Activated T-helper 9 cell treated with anti-CD3 and anti-CD28 coated beads, Interleukin-2, amount 50 U/mL, for 16 hours (primary cell): ENCODE measurements at places on chromosomes 7 and 10.

GRCh38 chr7:15234431-15234830, 327.4 kb downstream of the AGMO start:
- DNase-seq = no peak

- no peak for DNase-seq
Observed at GRCh38 chr7:38122501-38122900, 55.5 kb upstream of the STARD3NL start.

GRCh38 chr10:87761892-87762291, 56.1 kb downstream of the ATAD1 start:
- DNase-seq = peak; percentile 7

DNA sequence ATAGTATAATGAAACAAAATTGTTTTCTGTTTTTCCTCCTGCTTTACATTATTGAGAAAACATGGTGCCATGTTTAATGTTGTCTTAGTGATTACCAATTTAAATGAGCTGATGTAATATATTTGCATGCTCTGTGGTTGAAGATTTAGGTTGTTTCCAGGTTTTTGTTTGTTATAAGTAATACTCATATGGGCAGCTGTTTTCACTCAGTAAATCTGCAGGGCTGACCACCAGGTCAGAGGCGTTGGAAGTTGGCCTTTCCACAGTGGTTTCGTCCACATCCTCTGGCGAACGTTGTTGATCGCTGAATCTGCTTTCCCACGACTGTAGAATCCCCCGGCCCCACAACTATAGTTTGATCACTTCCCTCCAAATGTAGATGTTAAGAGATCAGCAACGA, 21.6 kb upstream of the PURB start:
- no peak for DNase-seq

DNA sequence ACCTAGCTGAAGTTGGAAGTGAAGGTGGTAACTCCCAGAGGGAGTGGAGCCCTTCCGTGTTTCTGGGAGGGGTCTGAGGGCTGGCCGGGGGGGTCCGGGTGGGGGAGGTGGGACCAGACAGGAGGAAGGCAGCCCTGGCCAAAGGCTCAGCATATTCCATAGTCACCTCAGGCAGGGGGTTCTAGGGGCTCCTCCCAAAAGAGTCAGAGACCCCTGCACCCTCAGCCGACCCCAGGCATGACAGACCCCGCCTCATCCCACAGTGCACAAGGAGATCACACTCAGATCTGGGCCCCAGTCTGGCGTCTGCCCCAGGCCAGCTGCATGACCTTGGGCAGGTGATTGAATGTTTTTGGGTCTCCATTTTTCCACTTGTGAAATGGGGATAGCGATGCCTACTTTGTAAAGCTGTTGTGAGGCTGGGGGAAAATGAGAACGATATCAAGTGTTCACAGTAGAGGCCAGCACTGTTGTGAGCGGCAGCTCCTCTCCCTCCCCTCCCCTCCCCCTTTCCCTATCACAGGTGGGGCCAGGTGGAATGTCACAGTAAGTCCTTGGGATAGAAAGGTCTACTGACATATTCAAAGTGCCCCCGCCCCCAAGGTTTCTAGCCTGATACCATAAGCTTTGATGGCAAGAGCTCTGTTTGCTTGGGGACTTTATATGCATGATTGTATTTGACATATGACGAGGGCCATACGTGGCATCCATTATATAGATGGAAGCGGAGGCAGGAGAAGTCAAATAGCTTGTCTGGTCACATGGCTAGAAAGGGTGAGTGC, 33.3 kb downstream of the DNAJB12 start:
- DNase-seq = no peak

GRCh38 chr7:68078157-68078710, 1081.6 kb downstream of the TYW1 start:
- DNase-seq = no peak

- no peak for DNase-seq
Observed at GRCh38 chr7:91633013-91633441, 247.5 kb downstream of the MTERF1 start.

GRCh38 chr7:1659696-1660095, 10.4 kb upstream of the ELFN1 start:
- no peak for DNase-seq

- no peak for DNase-seq
Observed at GRCh38 chr7:47600199-47601118, 18.5 kb upstream of the TNS3 start.

- no peak for DNase-seq
Observed at GRCh38 chr7:93856323-93856722, 34.2 kb downstream of the TFPI2 start.

DNA sequence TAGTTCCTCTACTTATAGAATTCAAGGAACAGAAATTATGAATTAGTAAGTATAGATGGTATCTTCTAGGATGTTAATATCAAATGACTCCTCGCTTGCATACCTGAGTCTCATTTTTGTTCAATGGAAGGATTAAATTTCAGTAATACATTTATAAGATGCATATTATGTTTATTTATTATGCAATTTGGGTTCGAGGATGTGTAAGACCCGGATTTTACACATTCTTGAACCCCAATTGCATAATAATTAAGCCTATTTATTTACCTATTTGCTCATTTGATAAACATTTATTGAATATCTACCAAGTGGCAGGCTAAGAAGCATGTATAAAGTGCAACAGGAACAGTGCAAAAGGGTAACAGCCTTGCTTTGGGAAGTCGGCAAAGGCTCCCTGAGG, 52.6 kb downstream of the ICA1 start:
- no peak for DNase-seq

DNA sequence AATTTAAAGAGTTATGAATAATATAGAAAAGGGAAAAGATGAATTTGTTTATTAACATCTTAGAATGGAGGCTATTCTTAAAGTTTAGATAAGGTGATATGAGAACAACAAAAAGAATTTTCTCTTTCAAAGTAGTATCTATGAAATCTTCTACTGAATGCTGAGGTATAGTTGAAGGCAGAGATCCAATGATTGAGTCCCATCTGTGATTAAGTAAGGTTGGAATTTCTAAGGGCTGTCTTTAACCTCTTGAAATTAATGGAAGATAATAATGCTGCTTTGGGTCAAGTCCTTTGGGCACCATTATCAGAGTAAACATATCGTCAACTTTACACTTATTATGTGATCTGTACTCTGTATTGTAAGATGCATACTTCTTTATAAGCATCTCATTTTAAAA, 307.9 kb downstream of the PRKG1 start:
- no peak for DNase-seq

- no peak for DNase-seq
Observed at GRCh38 chr7:12226756-12227155, 15.7 kb downstream of the TMEM106B start.

- DNase-seq = no peak
Observed at GRCh38 chr7:139523968-139524815, 707 bp downstream of the CLEC2L start.

- no peak for DNase-seq
Observed at GRCh38 chr7:24455813-24456525, 117.3 kb upstream of the PALS2 start.

GRCh38 chr10:131571865-131572264, 260.3 kb upstream of the TCERG1L start:
- DNase-seq = no peak

DNA sequence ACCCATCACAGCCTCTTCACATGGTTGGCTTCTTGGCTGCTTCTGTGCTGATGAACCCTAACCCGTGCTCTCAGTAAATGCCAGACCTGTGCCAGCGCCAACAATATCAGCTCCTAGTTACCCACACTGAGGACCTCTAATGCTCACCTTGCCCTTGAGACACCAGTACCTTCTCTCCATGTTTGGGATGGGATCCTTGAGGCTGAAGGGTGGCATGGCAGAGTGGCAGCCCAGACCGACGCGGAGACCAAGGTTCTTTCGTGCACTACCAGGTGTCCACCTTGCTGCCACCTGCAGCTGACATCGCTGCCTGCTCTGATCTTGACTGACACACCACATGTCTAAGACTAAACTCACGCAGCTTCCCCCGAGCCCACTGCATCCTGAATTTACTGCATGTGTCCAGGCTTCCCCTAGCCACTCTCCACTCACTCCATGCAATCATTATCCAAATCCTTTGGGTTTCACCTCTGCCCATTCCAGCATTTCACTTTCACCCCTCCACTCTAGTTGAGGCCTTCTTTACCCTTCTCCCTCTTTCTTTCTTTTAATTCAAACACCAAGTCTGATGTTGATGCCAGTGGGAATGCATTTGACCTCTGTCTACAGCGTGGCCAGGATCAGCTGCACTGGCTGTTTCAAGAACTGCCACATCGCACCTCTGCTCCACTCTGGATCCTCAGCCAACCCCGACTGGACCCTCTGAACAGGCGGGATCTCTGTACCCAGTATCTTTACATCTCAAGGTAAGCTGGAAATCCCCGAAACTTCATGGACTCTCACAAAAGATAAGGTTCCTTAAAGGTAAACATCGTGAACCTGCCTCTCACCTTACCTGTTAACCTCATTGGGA, 294.9 kb downstream of the GLRX3 start:
- DNase-seq = no peak

GRCh38 chr7:70063927-70064326, 465.7 kb downstream of the AUTS2 start:
- no peak for DNase-seq

- DNase-seq = no peak
Observed at GRCh38 chr7:102077081-102077480, 209.6 kb upstream of the SH2B2 start.

DNA sequence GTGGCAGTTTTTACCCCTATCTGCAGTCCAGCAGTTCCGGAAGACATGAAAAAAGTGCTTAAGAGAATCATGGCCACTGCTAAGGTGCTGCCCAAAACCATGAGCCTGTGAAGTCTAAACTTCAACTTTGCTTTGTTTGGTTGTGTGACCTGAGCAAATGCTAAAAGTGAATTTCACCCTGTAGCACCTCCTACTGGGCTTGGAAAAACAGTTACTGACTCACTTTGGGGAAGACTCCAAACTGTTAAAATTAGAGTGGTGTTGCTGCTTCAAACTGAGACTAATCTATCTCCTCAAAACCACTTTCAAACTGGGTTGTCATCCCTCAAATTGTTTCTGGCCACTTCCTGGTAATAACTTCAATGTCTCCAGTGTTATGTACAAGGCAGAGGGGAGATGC, 21.3 kb downstream of the MKX start:
- DNase-seq = no peak

DNA sequence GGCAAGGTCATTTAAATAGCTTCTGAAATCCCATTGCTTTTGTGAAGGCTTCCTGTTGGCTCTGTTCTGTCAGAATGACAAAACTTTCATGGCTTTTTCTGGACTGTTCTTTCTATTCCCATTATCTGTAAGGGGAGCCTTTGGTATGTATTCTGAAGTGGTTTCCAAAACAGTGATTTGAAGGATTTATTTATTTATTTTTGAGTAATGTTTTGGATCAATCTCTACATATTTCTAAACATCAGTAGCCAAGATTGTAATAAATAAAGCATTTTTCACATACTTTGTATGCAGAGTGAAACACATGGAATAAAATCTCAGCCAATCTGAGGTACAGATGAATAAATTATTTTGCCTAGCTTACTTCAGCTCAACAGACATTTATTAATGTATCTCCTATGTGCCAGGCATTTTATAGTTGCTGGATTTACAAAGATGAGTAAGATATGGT, 121.1 kb downstream of the BBS9 start:
- DNase-seq = no peak

- DNase-seq = no peak
Observed at GRCh38 chr7:44373418-44373740, 48.0 kb upstream of the CAMK2B start.

- DNase-seq = no peak
Observed at GRCh38 chr7:55504967-55505658, 67.2 kb downstream of the VOPP1 start.

GRCh38 chr10:71339796-71340589, 20.9 kb downstream of the SLC29A3 start:
- DNase-seq = no peak

DNA sequence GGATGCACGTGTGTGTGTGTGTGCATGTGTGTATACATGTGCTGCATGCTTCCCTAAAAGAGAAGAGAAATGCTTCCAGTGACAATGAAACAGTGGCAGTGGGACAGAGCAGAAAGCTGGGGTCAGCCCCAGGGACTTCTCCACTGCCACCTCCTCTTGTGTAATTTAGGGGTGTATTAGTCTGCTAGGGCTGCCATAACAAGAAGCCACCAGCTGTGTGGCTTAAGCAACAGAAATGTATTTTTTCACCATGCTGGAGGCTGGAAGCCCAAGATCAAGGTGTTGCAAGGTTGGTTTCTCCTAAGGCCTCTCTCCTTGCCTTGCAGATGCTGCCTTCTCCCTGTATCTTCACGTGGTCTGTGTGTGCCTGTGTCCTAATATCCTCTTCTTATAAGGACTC, 190.5 kb downstream of the CXCL12 start:
- DNase-seq = no peak

- DNase-seq = no peak
Observed at GRCh38 chr10:350981-351501, 215.8 kb downstream of the ZMYND11 start.

DNA sequence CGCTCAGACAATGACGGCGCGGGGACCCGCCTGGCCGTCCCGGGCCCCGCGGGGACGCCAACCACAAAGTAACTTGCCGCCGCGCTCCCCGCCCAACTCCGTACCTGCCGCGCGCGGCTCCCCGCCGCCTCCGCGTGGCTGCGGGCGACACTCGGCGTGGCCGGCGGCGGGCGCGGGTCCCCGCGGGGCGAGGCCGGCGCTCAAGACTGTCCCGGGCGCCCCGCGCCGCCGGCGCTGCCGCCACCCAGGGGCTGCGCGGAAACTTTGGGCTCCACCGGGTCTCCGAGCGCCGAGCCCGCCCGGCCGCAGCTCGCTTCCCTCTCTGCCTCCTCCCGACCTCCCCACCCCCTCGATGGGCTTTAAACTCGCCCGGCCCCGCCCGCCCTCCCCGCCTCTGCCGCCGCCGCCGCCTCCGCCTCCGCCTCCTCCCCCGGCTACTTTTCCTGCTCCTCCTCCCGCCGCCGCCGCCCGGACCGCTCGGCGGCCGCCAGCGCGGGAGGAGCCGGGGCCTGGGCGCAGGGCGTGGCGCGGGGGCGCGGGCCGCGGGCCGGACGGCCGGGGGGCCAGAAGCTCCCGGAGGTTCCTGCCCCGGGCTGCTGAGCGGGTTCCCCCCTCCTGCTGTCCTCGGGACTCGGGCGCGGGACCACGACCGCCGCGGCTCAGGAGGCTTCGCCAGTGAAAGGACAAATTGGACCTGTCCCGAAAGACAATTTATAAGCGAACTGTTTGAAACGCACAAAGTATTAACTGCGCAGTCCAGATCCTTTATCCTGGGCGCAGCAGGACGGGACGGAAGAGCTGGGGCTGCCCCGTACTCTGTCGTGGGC, 10.6 kb upstream of the GRB10 start:
- no peak for DNase-seq

- no peak for DNase-seq
Observed at GRCh38 chr10:84427903-84428650, 99.7 kb downstream of the CCSER2 start.

DNA sequence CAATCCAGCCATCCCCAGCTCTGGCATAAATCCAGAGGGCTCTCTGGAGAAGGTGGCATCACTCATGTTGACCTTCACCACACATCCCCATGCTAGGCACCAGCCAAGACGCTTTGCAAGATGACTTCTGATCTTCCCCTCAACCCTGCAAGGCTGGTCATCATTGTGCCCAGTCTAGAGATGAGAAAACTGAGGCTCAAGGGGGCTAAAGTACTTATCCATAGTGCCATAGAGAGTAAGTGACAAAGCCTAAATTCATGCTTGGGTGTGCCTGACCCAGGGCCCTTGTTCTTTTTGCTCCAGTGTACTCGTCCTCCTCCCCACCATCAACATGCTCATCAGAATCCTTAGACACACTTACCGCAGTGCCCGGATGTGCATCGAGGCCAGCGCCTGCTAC, 1.7 kb upstream of the C10orf105 start:
- DNase-seq = no peak
